ENCODE measurements at places on chromosomes 11 and 22.

DNA sequence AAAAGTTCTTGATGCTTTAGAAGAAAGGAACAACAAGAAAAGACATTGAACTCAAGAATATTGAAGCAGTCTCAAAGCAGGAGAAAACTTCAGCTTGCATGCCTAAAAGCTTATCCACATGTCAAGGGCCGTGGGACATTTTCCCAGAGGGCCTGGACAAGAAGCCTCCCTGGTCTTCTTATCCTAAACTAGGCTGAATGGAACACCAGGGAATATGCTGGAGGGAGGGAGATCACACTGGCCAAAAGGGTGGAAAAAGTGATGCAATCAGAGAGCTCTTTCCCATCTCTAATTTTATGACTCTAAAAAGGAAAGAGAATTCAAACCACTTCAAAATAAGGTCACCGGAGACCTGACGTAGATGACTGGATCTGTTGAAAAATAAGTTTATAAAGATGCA, 107.2 kb downstream of the MPPED2 start:
- no peak for DNase-seq

DNA sequence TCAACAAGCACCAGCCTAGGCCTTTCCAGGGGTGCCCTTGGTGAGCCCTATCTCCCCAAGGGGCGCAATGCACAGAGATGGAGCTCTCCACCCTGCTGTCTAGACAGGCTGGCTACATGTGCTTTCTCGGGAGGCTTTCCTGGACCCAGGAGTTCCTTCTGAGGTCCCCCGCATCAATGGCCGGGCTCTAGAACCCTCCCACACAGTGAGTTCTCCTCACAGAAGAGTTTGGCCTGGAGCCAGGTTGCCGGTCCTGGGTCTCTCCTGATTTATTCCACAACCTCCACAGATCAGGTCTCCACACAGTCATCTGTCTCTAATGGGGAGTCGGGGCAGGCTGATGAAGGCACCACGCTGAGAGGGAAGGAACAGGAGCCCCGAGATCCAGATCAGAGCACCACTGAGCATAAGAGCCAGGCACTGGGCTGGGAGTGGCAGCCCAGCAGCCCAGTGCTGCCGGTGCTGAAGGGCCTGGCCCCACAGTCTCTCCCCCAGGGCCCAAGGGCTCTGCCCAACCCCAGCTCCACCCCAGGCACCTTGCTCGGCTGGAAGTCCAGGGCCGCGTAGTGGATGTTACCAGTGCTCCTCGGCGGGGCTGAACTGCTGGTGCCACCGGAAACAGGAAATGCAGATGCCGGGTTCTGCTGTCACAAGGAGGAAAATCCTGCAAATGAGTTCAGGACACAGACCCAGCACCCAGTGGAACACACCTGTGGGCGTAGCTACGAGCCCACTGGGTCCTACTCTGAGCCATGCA, 44.7 kb downstream of the GAB4 start:
- DNase-seq, result no peak

GRCh38 chr22:48371391-48371790, 1456.3 kb downstream of the BRD1 start:
- peak; percentile 28 for DNase-seq

GRCh38 chr22:39275814-39276439, 31.1 kb upstream of the PDGFB start:
- no peak for DNase-seq

- DNase-seq, result no peak
Observed at GRCh38 chr11:12485328-12485727, 108.0 kb downstream of the PARVA start.

- DNase-seq, result no peak
Observed at GRCh38 chr11:33475993-33476392, 218.8 kb downstream of the HIPK3 start.

DNA sequence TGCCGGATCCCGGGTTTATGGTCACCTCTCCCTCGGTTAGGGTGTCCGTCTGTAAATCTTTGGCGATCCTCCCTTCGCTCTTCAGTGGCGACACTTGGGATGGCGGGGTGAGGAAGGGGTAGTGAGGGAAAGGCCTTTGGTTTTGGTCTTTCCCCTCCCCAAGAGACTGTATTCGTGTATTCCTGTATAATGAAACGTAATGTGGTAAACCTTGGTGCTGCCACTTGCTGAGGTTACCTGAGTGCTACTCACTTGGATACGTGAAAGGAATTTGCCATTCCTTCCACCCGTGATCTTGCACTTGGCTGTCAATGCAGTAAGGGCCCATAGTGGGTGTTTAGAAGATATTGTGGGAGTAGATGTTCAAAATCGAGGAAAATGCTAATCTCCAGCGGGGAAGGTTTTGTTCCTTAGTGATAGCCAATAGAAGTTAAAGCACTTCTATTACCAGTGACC, 578 bp upstream of the NUP160 start:
- no peak for DNase-seq

- peak; percentile 95 for DNase-seq
Observed at GRCh38 chr11:64777449-64778222, 706 bp downstream of the SF1 start.

GRCh38 chr11:126917531-126918204, 82.9 kb downstream of the KIRREL3 start:
- no peak for DNase-seq

- no peak for DNase-seq
Observed at GRCh38 chr11:78390809-78391208, 26.8 kb downstream of the GAB2 start.

DNA sequence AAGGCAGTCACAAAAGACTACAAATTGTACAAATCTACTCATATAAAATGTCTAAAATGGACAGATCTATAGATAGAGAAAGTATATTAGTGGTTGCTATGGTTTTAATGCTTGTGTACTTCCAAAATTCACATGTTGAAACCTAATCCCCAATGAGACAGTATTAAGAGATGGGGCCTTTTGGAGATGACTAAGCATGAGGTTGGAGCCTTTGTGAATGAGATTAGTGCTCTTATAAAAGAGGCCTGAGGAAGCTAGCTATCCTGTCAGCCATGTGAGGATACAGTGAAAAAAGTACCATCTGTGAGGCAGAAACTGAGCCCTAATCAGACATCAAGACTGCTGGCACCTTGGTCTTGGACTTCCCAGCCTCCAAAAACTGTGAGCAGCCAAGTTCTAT, 82.6 kb downstream of the CYP2R1 start:
- no peak for DNase-seq

GRCh38 chr11:749731-750130, 2.5 kb downstream of the TALDO1 start:
- DNase-seq, result no peak

GRCh38 chr11:69352166-69352565, 58.2 kb downstream of the MYEOV start:
- DNase-seq, result no peak

DNA sequence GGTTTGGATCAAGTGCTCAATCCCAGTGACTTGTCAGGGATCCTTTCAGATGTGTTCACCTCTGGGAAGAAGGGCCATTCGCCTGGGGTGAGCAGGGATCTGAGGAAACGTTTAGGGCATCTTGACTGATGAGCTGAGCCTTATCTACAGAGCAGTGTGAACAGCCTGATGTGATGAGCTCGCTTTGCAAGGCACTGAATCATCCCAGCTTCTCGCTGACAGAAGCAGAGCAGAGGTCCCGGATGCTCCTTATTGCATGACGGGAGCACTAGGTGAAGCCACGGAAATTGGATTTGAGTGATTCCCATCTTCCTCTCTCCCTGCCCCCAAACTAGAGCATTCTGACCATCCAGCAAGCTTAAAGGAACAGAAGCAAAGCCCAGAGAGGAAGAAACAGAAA, 46.5 kb downstream of the SEZ6L start:
- no peak for DNase-seq

- no peak for DNase-seq
Observed at GRCh38 chr11:13258855-13259254, 18.7 kb upstream of the BMAL1 start.

DNA sequence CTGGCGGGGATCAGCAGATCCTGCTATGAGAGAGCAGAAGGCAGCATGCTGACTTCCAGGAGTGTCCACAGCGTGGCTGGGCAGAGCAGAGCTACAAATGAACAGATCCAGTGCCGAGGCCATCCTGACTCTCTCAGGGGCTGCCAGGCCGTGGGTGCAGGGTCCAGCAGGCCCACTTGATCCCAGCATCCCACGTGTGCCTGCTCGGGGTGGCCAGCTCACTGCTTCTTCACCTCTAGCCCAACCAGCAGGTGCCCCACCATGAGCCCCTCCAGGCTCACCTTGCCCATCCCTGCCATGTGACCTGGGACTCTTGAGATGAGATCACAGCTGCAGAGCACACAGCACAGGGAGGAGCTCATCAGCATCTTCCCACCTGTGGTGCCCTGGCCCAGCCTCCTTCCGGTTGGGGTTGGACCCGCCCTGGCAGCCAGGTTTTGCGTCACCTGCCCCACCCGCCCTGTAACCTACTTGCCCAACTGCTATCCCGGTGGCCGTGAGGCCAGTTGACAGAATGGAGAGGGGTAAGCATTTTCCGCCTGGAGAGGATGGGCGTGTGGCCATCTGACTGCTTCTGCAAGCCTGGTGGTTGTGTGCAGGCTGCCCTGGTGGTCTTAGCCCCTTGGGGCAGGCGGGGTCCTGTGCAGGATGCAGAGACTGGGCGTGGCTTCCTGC, 11.0 kb downstream of the TANGO2 start:
- DNase-seq, result no peak

GRCh38 chr11:120998581-120998980, 25.3 kb upstream of the TBCEL start:
- no peak for DNase-seq

DNA sequence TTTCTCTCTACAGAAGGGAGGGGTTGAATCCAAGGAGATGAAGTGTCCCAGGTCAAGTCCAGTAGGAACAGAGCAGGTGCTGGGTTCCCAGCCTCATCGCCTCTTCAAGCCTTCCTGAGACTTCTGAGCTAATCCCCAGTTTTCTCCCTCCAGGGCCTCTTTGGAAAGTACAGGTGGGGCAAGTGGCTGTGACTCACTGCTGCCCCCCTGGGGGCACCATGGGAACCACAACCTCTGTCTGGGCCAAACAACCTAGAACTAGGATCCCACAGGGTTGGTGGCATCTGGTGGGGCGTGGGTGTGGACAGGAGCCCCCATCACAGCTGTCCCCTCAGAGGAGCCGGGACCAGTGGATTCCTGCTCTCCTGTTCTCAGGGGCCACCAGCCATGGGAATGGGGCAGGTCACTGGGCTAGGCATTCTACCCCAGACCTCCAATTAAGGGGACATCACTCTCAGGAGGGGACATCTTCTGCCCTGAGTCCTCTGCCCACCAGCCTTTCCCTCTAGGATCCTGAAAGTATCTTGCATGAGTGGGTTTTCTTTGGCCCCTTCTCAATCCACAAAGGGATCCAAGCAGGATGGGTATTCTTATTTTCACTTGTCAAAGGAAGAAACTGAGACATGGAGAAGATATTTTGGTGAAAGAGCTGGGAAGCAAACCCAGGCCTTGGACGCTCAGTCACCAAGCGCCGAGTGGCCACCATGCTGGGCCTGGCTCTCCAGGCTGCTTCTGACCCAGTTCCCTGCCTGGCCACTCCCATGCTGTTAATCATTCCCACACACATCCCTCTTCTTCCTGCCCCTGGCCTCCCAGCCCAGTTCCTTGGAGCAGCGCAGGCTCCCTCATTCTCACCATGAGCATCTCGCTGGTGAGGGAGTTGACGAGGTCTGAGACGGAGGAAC, 23.8 kb downstream of the LRRC10B start:
- DNase-seq, result no peak

DNA sequence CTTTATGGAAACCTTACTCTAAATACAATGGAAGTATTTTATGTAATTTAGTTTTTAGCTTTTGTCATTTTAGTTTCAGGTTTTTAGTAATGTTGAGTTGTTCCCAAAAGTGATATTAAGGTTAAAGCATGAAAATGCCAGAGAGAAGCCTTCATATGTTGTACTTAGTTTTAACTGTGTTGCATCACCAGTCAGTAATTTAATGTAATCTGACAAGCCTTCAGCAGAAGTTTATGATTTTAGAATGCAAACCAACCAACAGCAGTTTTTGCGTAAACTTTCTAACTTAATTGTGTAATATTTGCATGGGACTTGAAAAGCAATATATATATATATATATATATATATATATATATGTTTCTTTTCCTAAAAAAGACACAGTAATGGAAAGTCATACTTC, 110.6 kb downstream of the MSANTD4 start:
- DNase-seq, result no peak

- peak; percentile 91 for DNase-seq
Observed at GRCh38 chr22:30435674-30436126, 10.1 kb downstream of the MTFP1 start.

GRCh38 chr11:128621601-128622501, 34.5 kb upstream of the ETS1 start:
- DNase-seq, result no peak

GRCh38 chr11:102115557-102115956, 5.3 kb downstream of the YAP1 start:
- DNase-seq, result no peak

GRCh38 chr11:111253131-111253530, 7.6 kb downstream of the POU2AF2 start:
- no peak for DNase-seq

- peak; percentile 88 for DNase-seq
Observed at GRCh38 chr11:72776844-72777754, 16.7 kb downstream of the STARD10 start.

DNA sequence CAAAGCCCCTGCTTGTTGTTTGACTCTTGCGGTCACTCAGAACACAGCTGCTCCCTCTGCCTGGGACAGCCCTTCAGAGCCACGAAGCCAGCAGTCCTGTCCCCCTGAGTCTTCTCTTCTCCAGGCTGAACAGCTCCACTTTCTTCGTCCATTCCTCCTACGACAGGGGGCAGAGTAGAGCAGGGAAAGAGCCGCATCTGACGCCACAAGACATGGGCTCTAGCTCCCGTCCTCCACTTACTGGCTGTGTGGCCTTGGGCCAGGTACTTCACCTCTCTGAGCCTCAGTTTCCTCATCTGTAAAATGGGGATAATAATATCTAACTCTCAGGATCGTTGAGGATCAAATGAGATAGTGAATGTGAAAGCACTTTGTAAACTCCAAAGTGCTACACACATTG, 29.9 kb downstream of the CHRDL2 start:
- DNase-seq, result no peak

Data from spleen (tissue), 13 donors.